ENCODE measurements at places on chromosomes 6 and 20.
A peak's percentile ranks its signal among the peaks of the same experiment; 100 is the strongest.

DNA sequence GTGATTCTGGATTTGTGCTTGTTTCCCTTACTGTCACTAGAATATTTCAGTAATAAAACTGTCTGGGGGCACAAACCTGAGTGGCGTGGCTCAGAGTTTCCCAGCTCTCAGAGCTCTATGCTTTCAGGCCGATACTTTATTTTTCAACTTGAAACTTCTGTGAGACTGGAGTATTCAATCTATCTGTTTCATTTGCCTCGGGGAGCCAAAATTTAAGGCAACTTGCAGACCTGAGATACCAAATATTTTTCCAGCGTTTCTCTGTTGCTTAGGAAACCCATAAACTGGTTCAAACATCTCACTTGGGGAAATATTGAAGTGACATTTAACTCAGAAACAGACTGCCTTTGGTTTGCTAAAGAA, 74.7 kb downstream of the SOBP start:
- no peak for DNase-seq

GRCh38 chr20:38307371-38308046, 3.6 kb downstream of the BPI start:
- DNase-seq, result no peak

GRCh38 chr6:155222506-155222905, 41.3 kb upstream of the CLDN20 start:
- no peak for DNase-seq

- no peak for DNase-seq
Observed at GRCh38 chr6:32127409-32127716, 683 bp downstream of the ATF6B start.

- DNase-seq, result no peak
Observed at GRCh38 chr6:158191761-158192160, 23.6 kb downstream of the GTF2H5 start.

- DNase-seq, result no peak
Observed at GRCh38 chr6:147691446-147691845, 183.0 kb downstream of the SAMD5 start.

DNA sequence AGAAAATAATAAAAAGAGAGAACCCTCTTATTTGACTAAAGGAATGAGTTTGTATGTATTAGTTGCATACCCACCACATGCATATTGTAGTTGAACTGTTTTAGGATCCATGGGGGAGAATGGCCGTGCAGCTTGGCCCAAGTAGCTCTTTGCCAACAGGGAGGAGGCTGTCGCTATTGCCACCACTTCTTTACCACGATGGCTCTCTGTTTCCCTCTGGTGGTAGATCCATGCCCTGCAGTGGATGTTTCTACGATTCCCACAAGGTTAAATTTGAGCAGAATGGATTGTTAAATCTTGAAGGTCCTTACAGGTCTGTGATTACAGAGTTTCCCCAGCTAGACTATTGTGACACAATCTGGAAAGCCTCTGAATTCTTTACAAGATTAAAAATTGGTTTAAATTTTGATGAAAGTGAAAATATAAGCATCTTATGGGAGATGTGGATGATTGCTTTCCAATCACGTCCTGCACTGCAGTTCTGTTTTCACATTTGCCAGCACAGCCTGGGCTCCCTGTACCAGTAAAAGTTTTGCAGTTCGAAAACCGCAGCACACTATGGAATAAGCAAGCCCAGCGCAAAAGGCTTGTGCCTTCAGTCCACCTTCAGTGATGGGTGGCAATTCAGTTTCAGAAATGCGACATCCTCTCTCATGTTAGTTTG, 34.4 kb upstream of the FNDC1 start:
- DNase-seq, result peak; percentile 47

GRCh38 chr20:33687370-33687915, 1.3 kb upstream of the E2F1 start:
- DNase-seq, result no peak

DNA sequence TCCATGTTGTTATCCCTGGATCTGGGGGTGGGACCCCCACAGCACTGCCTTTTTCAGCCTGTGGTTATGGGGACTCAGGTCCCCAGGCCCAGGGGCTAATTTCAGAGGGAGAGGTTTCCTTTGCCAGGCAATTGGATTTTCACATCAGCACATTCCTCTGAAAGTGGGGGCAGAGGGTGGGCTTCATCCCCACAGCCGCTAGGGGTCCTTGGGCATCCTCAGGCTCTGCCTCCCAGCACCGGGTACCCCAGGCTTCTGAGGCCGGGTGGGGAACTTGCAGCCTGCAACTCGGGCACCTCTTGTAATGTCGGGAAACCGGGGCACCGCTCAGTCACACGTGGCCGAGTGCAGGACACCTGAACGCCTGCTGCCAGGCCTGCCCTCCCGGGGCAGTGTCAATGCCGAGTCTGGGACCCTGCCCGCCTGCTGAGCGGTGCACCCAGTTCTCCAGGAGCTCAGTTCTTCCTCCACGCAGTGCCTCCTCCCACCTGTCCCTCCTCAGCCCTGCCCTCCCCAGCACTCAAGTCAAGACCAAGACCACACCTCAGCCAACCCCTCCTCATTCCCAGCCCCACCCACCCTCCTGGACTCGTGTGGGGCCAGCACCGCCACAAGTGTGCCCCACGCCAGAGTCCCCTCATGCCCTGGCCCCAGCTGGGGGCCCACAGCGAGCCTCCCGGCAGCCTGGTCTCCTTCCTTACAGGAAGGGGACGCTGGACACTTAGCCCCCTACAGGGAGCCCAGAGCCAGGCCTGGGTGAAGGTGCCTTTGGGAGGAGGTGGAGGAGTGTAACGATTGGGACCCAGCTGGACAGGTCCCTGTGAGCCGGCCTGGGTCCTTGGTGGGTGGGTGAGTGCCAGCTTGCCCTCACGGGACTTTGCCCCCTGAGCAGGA, 8.8 kb upstream of the CHRNA4 start:
- DNase-seq, result no peak

DNA sequence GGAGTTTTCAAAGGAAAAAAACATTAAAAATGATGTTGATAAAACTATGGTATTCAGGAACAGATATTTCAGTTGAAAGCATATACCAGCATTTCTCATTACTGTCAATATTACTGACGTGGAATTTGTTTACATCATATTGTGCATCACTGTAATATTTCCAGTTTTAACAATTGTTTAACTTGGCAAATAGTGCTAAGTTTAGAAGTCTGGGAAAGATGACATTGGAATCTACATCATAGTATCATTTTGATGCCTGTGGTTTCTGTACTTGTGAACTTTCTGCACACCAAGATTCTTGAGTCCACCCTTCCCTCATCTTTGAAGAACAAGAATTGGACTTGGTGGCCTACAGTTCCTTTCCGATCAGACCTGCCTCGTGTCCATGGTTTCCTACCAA, 98.1 kb downstream of the RALGAPA2 start:
- no peak for DNase-seq

DNA sequence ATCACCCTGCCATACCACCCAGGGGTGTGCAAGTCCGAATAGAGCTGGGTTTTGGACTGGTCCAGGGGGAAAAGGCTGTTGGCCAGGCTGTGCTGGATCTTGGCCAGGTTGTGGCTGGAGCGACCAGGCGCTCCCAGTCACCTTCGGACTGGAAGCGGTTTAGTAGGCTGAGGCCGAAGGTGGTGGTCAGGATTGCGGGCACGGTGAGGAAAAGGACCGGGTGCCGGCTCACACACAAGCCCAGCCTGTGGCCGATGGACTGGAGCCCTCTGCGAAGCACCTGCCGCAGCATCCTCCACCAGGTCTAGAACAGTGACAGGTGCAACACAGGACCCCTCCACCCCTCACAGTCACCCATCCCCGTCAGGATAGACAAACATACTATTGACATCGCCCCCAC, 590.6 kb upstream of the PTCHD4 start:
- DNase-seq, result no peak

DNA sequence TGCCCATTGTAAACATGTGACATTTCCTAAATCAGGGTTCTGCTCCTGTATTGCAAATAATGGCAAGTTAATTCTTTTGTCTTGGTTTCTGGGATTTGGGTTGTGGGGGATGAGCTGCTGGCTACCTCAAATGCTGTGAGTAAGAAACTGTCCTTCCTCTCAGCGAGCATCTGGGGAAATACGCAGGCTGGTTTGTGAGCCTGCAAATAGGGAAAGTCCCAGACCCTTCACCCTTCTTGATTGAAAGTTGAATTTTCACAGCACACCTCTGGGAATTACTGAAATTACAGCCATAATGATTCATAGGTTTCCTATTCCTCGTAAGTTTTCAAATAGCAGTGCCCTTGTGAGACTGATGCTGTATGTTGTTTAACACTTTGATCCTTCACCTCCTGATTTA, 138.1 kb downstream of the TBXT start:
- no peak for DNase-seq

DNA sequence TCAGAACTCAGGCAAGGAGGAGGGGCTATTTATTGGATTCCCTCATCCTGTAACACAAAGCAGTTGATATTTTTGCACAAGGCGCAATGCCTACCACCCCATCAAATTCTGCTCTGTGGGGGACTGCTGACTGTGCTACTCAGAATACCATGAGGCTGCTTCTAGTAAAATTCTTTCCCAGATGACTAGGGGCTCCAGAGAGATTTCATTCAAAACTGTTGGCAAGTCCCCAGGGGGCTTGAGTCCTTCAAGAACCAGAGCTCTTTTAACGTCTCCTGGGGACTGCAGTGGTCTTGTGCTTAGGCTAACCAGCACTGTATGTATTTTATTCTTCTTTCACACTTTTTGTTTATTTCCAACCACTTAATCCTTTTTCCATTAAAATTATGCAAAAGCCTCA, 365.9 kb upstream of the AGPAT4 start:
- DNase-seq, result no peak

- DNase-seq, result no peak
Observed at GRCh38 chr6:157536223-157536545, 155.2 kb downstream of the ZDHHC14 start.

GRCh38 chr6:7108196-7108963, 619 bp downstream of the RREB1 start:
- DNase-seq, result peak; percentile 14

GRCh38 chr6:144159742-144160141, 9.4 kb downstream of the STX11 start:
- no peak for DNase-seq

DNA sequence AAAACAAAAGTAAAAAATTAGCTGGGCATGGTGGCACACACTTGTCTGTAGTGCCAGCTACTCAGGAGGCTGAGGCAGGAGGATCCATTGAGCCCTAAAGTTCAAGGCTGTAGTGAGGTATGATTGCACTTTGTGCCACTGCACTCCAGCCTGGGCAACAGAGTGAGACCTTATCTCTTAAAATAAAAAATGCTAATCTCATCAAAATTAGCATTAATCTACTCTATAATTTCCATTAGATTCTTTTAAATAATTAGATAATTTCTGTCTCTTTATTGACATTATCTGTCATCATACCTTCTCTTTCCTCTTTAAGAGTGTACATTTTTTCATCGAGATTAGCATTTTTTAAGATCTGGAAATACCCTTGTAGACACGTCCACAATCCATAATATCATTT, 48.0 kb downstream of the PHACTR3 start:
- DNase-seq, result no peak

GRCh38 chr20:62760856-62761758, 35.2 kb upstream of the MRGBP start:
- DNase-seq, result no peak

DNA sequence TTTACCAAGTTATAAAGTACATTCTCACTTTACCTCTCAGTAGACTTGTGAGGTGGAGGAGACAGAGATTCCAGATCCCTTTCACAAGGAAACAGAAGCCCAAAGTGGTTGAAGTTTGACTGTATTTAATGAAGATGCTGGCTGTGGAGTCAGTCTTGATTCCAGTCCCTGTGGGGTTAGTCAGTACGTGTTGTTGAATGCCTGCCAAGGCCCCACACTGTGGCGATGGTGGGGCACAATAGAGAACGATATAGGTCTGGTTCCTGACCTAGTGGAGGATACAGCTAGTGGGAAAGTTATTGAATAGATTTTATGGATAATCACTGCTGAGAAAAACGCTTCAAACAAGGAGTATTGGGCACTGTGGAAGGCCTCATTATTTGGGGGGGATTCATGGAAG, 71.4 kb downstream of the LRRC1 start:
- DNase-seq, result no peak

- no peak for DNase-seq
Observed at GRCh38 chr20:8050157-8050837, 30.7 kb upstream of the TMX4 start.

DNA sequence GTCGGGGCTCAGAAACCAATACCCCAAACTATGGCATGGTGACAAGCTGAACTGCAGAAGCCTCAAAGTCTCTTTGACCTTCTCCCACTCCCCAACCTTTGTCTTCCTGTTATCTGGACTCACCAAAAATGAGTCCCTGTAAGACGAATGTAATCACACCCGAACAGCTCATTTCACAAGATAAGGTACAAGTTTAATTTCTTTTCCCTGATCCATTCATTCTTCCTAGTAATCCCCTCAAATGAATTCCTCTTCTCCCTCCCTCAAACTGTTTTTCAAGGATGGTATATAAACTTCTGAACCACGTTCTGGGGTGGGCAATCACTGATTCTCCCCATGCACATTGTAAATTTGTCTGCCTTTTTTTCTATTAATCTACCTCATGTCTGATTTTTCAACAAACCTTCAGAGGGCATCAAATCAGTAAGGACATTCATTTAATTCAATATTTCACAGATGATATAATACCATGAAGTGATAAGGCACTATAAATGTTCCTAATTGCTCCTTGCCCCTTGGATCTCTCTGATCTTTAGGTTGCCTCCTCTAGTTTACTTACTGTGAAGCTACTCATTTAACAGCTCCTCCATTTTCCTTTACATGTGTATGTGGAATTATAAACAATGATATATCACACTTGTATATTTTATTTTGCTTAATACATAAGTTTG, 77.2 kb downstream of the OR2B2 start:
- DNase-seq, result no peak

DNA sequence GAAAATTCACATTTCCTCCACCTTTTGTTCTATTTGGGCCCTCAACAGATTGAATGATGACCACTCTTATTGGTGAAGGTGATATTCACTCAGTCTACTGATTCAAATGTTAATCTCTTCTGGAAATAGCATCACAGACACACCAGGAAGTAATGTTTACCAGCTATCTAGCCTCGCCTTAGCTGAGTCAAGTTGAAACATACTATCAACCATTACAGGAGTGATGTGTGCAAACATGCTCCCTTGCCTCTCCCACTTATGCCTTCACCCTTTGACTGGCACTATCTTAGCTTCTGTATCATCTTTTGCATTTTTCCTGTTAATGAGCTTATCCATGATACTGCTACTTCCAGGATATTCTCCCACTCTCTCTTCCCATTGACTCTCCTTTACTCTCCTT, 191.9 kb downstream of the CENPW start:
- DNase-seq, result no peak

GRCh38 chr20:43751167-43752050, 24.6 kb upstream of the GTSF1L start:
- no peak for DNase-seq

- no peak for DNase-seq
Observed at GRCh38 chr6:21804941-21805610, 211.5 kb downstream of the SOX4 start.

- no peak for DNase-seq
Observed at GRCh38 chr6:166052837-166053236, 114.8 kb downstream of the TBXT start.

GRCh38 chr20:18916886-18917750, 103.5 kb downstream of the SCP2D1 start:
- DNase-seq, result no peak

- DNase-seq, result no peak
Observed at GRCh38 chr20:40207655-40208054, 481.4 kb downstream of the MAFB start.

- no peak for DNase-seq
Observed at GRCh38 chr6:22141241-22141745, 155.5 kb downstream of the PRL start.

GRCh38 chr6:42211726-42212125, 5.9 kb downstream of the MRPS10 start:
- no peak for DNase-seq

GRCh38 chr20:50242863-50243609, 52.4 kb downstream of the CEBPB start:
- DNase-seq, result no peak
